Pancreas (tissue), 10 donors: ENCODE measurements at places on chromosomes 2 and 18. TPM values are rescaled to one million over a fixed set of nuclear protein-coding genes. Genes with fewer than 3 reads are reported as not detected.

- no peak overlapping the region for H3K27ac ChIP-seq
- H3K4me1 ChIP-seq: no peaks in the 10 kb centered on the region
- DNase-seq: no peak
- no peak overlapping the region for H3K4me3 ChIP-seq
These were observed 22.3 kb upstream of the CHMP1B start for GRCh38 chr18:11828786-11829432.

- peak; percentile 15 for DNase-seq
- H3K27me3 ChIP-seq: no peaks in the 10 kb centered on the region
- no peaks in the 10 kb centered on the region for H3K36me3 ChIP-seq
- H3K4me3 ChIP-seq: no peak overlapping the region
- no peak overlapping the region for H3K27ac ChIP-seq
These were observed 272.5 kb upstream of the KCNJ3 start for GRCh38 chr2:154425994-154426393.

Gene IL37
- not detected for total RNA-seq

- peaks cover 14% of the 10 kb centered on the region for H3K27me3 ChIP-seq
- DNase-seq: no peak
- no peaks in the 10 kb centered on the region for H3K4me1 ChIP-seq
- H3K36me3 ChIP-seq: no peaks in the 10 kb centered on the region
These were observed 6.4 kb downstream of the SALL3 start for GRCh38 chr18:78986018-78986481.

- no peak overlapping the region for H3K4me3 ChIP-seq
- no peaks in the 10 kb centered on the region for H3K27me3 ChIP-seq
- DNase-seq: no peak
- no peaks in the 10 kb centered on the region for H3K36me3 ChIP-seq
- H3K4me1 ChIP-seq: no peaks in the 10 kb centered on the region
These were observed 40.7 kb downstream of the KCNIP3 start for GRCh38 chr2:95337829-95338228.

Gene REG3G
- 5,387 TPM for total RNA-seq

- no peaks in the 10 kb centered on the region for H3K36me3 ChIP-seq
- no peaks in the 10 kb centered on the region for H3K27me3 ChIP-seq
- no peak overlapping the region for H3K4me3 ChIP-seq
- no peak for DNase-seq
- no peak overlapping the region for H3K27ac ChIP-seq
These were observed 83.5 kb upstream of the SKOR2 start for GRCh38 chr18:47334966-47335365.

DNA sequence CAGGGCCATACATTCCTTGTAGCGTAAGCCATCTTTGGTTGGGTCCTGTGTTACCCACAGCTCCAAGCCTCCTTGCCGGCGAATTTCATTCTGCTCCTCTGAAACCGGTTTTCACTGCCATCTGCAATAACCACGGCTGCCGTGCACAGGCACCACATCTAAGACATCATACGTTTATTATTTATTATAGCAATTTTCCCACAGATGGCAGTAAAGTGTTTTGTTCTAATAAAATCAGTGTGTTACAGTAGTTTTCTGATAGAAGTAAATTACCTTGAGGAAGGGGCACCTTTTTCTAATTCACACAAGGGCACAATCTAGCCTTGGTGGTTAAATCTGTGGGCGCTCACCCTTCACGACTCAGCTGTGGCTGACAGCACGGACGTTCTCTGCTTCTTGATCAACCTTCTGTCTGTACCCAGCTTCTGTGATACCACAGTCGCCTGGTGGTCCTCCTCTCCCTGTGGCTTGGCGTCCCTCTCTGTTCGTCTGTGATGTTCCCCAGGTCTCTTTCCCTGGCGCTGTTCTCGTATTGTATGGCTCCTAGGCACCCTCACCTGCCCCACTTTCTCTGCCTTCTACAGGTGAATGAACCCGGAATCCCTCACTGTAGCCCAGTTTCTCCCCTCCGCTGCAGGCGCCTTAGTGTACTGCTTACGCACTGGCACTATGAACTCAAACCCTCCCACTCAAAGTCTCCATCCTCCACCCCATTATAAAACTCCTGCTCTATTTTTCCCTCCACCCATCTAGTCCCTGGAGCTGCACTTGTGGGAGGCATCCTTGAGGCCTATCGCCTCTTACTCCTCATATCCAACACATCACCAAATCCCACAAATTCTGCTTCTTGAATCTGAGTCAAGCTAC is 236.8 kb downstream of the DYSF start:
- no peak overlapping the region for H3K27ac ChIP-seq
- H3K4me3 ChIP-seq: no peak overlapping the region
- DNase-seq: no peak
- H3K36me3 ChIP-seq: no peaks in the 10 kb centered on the region

DNA sequence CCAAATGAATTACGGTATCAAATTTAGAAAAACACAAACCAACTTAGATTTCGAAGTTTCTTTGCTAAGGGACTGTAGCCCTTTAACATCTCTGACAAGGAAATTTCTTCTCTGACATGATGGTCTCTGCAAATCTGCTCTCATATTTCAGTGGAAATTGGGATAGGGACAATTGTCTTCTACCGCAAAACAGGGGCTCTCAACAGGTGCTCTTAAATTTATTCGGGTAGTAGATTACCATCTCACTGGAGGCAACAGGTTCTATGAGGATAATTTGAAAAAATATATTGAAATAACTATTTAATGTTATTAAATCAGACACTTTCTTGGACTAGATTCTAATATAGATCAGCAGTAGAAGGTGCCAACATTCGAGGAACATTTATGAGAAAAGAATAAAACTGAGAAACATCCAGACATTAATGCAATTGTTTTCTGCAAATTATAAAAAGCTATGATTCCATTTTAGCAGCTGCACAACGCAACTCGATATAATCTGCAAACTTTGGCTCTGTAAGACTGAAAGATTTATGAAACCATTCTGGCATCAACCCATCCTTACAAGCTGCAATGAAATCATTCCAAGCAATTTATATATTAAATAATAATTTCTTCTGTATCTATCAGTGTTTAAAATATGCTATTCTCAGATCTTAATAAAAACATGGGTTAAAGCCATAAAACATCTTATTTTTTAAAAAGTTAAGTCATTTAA is 10.0 kb upstream of the BCL2 start:
- no peaks in the 10 kb centered on the region for H3K27me3 ChIP-seq
- no peak overlapping the region for H3K27ac ChIP-seq
- peaks cover 27% of the 10 kb centered on the region for H3K36me3 ChIP-seq
- DNase-seq: no peak
- H3K4me1 ChIP-seq: no peaks in the 10 kb centered on the region

Gene DLX1
- total RNA-seq: not detected

- no peaks in the 10 kb centered on the region for H3K4me1 ChIP-seq
- no peak for DNase-seq
- no peak overlapping the region for H3K4me3 ChIP-seq
- H3K36me3 ChIP-seq: no peaks in the 10 kb centered on the region
- H3K27me3 ChIP-seq: no peaks in the 10 kb centered on the region
These were observed 348.4 kb upstream of the KLHL29 start for GRCh38 chr2:23036629-23037028.

DNA sequence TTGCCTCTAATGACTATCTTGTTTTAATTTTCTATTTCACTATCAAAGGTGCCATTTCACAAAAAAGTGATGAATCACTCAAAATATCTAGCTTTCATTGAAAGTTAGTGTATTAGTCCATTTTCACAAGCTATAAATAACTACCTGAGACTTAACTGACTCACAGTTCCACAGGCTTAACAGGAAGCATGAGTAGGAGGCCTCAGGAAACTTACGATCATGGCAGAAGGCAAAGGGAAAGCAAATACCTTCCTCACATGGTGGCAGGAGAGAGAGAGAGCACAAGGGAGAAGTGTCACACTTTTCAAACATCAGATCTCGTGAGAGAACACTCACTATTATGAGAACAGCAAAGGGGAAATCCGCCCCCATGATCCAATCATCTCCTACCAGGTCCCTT is 1220.4 kb upstream of the ZEB2 start:
- H3K27me3 ChIP-seq: no peaks in the 10 kb centered on the region
- H3K4me1 ChIP-seq: no peaks in the 10 kb centered on the region
- H3K27ac ChIP-seq: no peak overlapping the region
- no peaks in the 10 kb centered on the region for H3K36me3 ChIP-seq
- H3K4me3 ChIP-seq: no peak overlapping the region
- DNase-seq: no peak

DNA sequence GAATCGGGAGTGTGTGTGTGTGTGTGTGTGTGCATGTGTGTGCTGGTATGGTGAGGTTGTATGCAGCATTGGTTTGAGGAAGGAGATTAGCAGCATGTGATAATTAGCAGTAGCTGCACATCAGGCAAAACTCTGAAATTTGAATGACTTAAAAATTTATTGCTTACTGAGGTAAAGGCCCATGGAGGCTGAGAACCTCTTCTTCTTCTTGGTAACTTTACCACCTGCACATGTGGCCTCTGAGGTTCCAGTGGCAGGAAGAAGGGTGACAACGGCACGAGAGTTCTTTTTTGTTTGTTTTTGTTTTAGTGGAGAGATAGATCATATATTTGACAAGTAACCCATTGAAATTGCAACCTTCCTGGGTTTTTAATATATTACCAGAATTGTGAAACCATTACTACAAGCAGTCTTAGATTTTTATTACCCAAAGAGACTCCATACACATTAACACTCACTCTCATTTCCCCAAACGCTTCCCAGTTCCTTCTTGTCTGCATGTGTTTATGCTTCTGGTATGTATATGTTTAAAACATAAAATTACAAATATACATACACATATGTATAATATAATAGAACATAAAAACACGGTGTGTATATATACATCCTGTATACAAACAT is 292.1 kb downstream of the PTGR3 start:
- H3K4me3 ChIP-seq: no peak overlapping the region
- H3K27ac ChIP-seq: no peak overlapping the region
- no peaks in the 10 kb centered on the region for H3K4me1 ChIP-seq
- DNase-seq: no peak

Gene CGREF1
- 0.67 TPM for total RNA-seq

DNA sequence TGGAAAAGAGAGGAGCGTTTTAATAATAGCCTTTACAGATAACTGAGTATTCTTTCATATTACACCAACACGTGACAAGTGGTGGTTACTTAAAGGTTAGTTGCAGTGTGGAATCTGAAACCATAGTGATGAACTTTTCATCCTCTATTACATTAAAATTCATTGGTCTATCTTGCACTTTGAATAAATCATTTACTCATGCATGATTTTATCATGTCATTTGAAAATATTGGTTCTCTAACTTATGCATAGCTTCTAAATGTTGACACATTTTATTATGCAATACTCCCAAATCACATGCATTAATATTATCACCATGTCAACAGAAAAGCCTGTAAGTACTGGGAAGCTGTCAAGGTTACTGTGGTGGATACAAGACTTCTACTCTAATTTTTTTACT is 1432.2 kb downstream of the LRP1B start:
- no peak overlapping the region for H3K4me3 ChIP-seq
- no peaks in the 10 kb centered on the region for H3K27me3 ChIP-seq
- no peaks in the 10 kb centered on the region for H3K36me3 ChIP-seq

- no peak overlapping the region for H3K4me3 ChIP-seq
- no peaks in the 10 kb centered on the region for H3K36me3 ChIP-seq
- H3K27ac ChIP-seq: no peak overlapping the region
- no peaks in the 10 kb centered on the region for H3K27me3 ChIP-seq
These were observed 103.4 kb downstream of the SEPTIN10 start for GRCh38 chr2:109510136-109511028.
